ENCODE measurements at places on chromosomes 1 and 21. TPM values are rescaled to one million over a fixed set of nuclear protein-coding genes. Genes with fewer than 3 reads are reported as not detected.
A peak's percentile ranks its signal among the peaks of the same experiment; 100 is the strongest.

- no peak for DNase-seq
- H3K4me1 ChIP-seq = no peaks in the 10 kb centered on the region
- no peaks in the 10 kb centered on the region for H3K36me3 ChIP-seq
- peaks cover 29% of the 10 kb centered on the region for H3K27me3 ChIP-seq
- H3K4me3 ChIP-seq = no peak overlapping the region
Measured at GRCh38 chr1:204648576-204648975, 37.0 kb downstream of the LRRN2 start.

DNM3 gene
- 6.5 TPM for total RNA-seq

DNA sequence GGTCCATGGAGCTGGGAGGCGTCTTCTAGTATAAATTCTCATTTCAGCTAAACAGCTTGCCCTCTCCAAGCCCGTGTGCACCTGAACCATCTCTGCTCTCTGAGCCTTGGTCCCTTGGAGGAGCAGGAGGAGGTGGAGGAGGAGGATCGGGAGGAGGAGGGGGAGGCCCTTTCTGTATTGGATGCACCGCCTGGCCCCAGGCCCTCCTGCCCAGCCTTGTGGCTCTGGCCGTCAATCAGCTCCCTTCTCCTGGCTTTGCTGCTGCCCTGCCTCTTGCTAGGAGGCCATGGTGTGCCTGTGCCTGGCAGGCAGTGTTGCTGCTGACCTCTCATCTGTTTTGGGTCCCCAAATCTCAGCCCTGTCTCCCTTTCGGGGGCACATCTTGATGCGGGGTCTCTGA is 9.0 kb downstream of the COL18A1 start:
- peaks cover 20% of the 10 kb centered on the region for H3K4me1 ChIP-seq
- no peak overlapping the region for H3K27ac ChIP-seq
- no peak overlapping the region for H3K4me3 ChIP-seq
- no peak for DNase-seq
- no peaks in the 10 kb centered on the region for H3K36me3 ChIP-seq
- H3K27me3 ChIP-seq = no peaks in the 10 kb centered on the region

DNA sequence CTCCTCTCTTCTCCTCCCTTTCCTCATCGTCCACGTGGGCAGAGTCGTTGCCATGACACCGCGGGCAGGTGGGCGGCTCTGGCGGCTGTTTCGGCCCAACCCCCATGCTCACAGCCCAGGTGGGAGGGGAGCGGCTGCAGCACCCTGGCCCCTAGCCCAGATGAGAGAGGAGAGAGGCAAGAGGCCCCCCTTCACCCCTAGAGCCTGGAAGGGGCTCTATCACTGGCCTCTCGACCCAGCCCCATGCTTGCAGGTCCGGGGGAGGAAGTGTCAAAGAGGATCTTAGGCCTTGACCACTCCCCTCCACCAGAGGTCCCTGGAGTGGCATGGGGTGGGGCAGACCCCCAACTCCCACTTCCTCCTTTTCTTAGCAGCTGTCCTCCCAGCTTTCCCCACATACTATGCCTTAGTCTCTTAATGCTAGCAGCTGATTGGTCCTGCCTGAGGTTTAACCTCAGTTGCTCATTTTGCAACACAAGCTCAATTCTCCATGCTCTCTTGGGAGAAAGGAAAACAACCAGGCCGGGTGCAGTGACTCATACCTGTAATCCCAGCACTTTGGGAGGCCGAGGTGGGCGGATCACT is 10.4 kb downstream of the DLGAP3 start:
- no peaks in the 10 kb centered on the region for H3K4me1 ChIP-seq
- no peak overlapping the region for H3K4me3 ChIP-seq
- no peaks in the 10 kb centered on the region for H3K36me3 ChIP-seq
- peaks cover 21% of the 10 kb centered on the region for H3K27me3 ChIP-seq
- H3K27ac ChIP-seq = no peak overlapping the region
- DNase-seq = no peak

GRCh38 chr1:198174297-198174696 is 17.5 kb downstream of the NEK7 start:
- no peaks in the 10 kb centered on the region for H3K36me3 ChIP-seq
- no peak overlapping the region for H3K4me3 ChIP-seq
- H3K4me1 ChIP-seq = peaks cover 33% of the 10 kb centered on the region
- DNase-seq = peak; percentile 35

DNA sequence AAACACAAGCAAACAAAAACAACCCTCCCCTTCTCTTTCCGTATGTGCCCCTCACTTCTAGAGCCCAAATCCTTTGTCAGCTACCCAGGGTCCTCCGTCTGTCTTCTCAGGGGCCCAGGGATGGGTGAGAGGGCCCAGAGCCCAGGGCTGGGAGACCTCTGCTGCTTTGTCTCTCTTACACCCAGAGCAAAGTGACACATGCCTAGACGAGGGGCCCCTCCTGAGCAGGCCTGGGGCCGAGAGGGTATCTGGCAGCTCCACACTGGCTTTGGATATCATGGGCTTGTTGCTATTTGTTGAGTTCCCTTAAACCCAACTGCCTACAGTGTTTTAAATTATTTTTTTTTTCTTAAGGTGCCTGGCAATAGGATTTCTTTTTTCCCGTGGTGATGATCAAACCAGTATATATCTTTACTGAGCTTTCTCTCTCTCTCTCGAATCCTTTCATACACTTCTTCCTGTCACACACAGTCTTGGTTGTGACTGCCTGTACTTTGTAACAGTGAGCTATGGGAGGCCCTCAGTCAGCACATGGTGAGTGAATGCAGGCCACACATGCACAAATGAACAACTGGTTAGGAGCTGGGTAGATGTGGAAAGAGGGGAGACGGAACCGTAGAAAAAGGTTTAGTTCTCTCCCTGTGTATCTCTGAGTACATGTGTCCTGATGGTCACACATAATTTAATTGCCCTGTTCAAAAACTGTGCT is 14.5 kb downstream of the RASSF5 start:
- no peaks in the 10 kb centered on the region for H3K36me3 ChIP-seq
- no peak for DNase-seq
- H3K4me3 ChIP-seq = no peak overlapping the region
- peaks cover 2% of the 10 kb centered on the region for H3K27me3 ChIP-seq
- no peaks in the 10 kb centered on the region for H3K4me1 ChIP-seq
- H3K27ac ChIP-seq = no peak overlapping the region

DNA sequence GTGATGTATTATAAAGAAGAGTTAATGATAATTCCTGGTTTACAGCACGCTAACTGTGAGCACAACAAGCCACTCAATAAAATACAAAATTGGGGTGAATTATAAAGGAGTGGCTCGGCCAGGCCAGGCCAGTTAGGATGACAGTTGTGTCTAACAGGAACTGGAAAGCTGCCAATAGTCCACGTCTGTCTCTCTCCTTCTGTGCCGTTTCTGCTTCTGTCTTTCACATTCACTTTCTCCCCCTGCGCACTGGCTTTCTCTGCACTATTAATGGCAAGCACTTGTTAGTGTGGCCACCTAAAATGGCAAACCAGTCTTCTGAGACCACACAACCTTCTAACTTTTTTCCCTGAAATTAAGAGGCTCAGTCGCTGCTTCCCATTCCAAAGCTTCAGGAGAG is 394.3 kb downstream of the NTNG1 start:
- no peak overlapping the region for H3K27ac ChIP-seq
- no peaks in the 10 kb centered on the region for H3K4me1 ChIP-seq
- DNase-seq = no peak
- H3K4me3 ChIP-seq = no peak overlapping the region
- no peaks in the 10 kb centered on the region for H3K27me3 ChIP-seq

GRCh38 chr21:35102488-35103371 is 53.6 kb upstream of the RUNX1 start:
- no peaks in the 10 kb centered on the region for H3K4me1 ChIP-seq
- no peak overlapping the region for H3K4me3 ChIP-seq
- no peak overlapping the region for H3K27ac ChIP-seq
- H3K36me3 ChIP-seq = no peaks in the 10 kb centered on the region

DNA sequence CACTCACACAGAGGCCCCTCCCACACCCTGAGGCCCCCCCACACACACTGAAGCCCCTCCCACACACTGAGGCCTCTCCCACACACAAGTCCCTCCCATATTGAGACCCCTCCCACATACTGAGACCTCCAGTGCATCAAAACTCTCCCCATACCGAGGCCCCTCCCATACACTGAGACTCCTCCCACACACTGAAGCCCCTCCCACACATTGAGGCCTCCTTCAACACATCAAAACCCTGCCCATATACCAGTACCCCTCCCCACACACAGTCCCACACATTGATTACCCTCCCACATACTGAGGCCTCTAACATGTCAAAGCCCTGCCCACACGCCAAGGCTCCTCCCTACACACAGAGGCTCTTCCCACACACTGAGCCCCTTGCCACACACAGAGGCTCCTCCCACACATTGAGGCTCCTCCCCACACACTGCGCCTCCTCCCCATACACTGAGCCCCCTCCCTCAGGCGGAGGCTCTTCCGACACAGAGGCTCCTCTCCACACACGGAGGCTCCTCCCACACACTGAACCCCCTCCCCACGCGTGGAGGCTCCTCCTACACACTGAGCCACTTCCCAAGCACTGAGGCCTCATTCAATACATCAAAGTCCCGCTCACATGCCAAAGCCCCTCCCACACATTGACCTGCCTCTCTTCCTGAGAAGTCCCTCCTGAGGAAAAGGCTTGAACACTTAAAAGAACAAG is 392.3 kb downstream of the CAMTA1 start:
- no peak overlapping the region for H3K27ac ChIP-seq
- no peak for DNase-seq
- no peaks in the 10 kb centered on the region for H3K4me1 ChIP-seq
- H3K36me3 ChIP-seq = no peaks in the 10 kb centered on the region
- H3K27me3 ChIP-seq = no peaks in the 10 kb centered on the region
- no peak overlapping the region for H3K4me3 ChIP-seq

- no peak overlapping the region for H3K27ac ChIP-seq
- peaks cover 2% of the 10 kb centered on the region for H3K4me1 ChIP-seq
- no peaks in the 10 kb centered on the region for H3K27me3 ChIP-seq
- no peak overlapping the region for H3K4me3 ChIP-seq
- no peaks in the 10 kb centered on the region for H3K36me3 ChIP-seq
- no peak for DNase-seq
Measured at GRCh38 chr1:220811695-220812094, 25.0 kb downstream of the MTARC1 start.

FCER1G gene
- total RNA-seq = 0.91 TPM

- H3K4me3 ChIP-seq = no peak overlapping the region
- no peaks in the 10 kb centered on the region for H3K36me3 ChIP-seq
- H3K27ac ChIP-seq = no peak overlapping the region
- no peaks in the 10 kb centered on the region for H3K27me3 ChIP-seq
- peaks cover 16% of the 10 kb centered on the region for H3K4me1 ChIP-seq
Measured at GRCh38 chr1:113874012-113874879, 2.7 kb upstream of the PTPN22 start.

KRTAP15-1 gene
- total RNA-seq = not detected

Measured in astrocyte (in vitro differentiated cells and primary cell).